ENCODE measurements at places on chromosomes 5 and 9.

DNA sequence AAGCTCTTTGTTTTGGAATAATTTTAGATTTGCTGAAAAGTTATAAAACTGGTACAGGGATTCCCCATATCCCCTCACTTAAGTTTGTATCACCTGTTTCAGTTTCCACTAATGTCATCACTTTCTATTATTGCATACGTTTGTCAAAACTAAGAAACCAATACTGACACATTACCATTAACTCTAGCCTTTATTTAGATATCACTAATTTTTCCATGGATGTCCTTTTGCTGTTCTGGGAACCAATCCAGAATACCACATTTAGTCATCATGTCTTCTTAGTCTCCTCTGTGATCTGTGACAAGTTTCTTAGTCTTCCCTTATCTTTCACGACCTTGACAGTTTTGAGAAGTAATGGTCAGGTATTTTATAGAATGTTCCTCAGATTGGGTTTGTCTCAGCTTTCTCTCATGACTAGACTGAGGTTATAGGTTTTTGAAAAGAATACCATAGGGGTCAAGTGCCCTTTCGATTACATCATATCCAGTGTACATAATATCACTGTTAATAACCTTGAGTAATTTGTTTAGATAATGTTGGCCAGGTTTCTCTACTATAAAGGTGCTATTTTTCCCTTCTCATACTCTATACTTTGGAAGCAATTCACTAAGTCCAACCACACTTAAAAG is 51.9 kb upstream of the NMUR2 start:
- H3K27me3 ChIP-seq: no peaks in the 10 kb centered on the region
- H3K36me3 ChIP-seq: no peaks in the 10 kb centered on the region
- no peak for DNase-seq
- no peak overlapping the region for H3K27ac ChIP-seq
- no peak overlapping the region for H3K4me3 ChIP-seq

- H3K4me3 ChIP-seq: no peak overlapping the region
- no peaks in the 10 kb centered on the region for H3K27me3 ChIP-seq
- no peak for DNase-seq
- H3K27ac ChIP-seq: no peak overlapping the region
These were observed 399.9 kb downstream of the ELAVL2 start for GRCh38 chr9:23426144-23426543.

DNA sequence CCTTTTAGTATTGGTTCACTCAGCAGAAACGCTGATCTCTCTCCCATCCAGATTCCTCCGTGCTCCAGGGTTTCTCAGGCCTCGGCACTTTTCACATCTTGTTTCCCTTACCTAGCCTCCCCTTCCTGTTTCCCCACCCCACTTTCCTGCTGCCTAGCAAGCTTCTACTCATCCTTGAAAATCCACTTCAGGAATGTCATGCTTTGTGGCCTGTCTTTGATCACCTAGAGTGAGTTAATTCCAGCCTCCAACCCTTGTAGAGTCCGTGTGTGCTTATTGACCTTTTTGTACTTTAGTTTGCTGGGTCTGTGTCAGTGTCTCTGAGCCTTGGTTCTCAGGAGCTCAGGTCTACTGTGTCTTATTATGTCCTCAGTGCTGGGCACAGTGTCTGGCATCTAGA is 116.6 kb downstream of the AOPEP start:
- no peak overlapping the region for H3K27ac ChIP-seq
- H3K27me3 ChIP-seq: no peaks in the 10 kb centered on the region
- H3K4me3 ChIP-seq: no peak overlapping the region

GRCh38 chr9:115989831-115990230 is 163.8 kb upstream of the PAPPA start:
- no peak overlapping the region for H3K27ac ChIP-seq
- no peaks in the 10 kb centered on the region for H3K4me1 ChIP-seq
- H3K4me3 ChIP-seq: no peak overlapping the region
- H3K36me3 ChIP-seq: no peaks in the 10 kb centered on the region
- H3K27me3 ChIP-seq: no peaks in the 10 kb centered on the region

DNA sequence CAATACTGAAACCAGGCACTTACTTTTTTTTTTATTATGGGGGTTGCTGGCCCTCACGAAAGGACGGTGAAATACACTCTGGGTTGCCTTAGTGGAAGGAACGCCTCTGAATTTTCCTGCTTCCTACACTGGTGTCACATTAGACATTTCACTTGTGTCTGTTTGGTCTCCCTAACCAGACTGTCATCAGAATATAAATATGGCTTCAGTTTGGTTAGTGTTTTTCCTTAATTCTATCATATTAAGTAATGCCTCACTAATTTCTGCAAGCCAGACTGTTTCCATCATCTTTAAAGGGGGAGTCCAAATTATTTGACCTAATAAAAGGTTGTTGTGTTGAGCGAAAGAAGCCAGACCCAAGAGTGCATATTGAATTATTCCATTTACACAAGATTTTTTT is 4.7 kb downstream of the GLIS3 start:
- H3K36me3 ChIP-seq: no peaks in the 10 kb centered on the region
- H3K4me3 ChIP-seq: no peak overlapping the region
- H3K27ac ChIP-seq: no peak overlapping the region

DNA sequence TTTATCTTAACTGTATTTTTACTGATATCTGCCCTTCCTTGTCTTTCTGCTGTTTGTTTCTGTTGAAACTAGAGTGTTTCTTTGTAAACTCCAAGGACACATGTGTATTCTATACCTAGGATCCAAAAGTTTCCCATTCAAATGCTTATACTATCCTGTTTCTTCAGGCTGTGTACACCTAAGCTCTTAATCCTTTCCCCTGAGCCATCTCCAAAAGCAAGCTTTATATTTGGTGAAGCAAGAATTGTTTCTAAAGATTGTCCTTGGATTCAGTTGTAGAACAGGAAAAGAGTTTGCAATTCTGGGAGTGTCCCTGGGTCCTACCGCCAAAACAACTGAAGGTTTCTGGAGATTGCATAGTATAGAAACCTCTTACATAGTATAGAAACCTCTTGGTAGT is 65.9 kb downstream of the CWC27 start:
- no peak overlapping the region for H3K27ac ChIP-seq
- H3K27me3 ChIP-seq: no peaks in the 10 kb centered on the region
- peaks cover 6% of the 10 kb centered on the region for H3K36me3 ChIP-seq
- H3K4me3 ChIP-seq: no peak overlapping the region
- DNase-seq: no peak

Data from activated CD4-positive, alpha-beta T cell treated with anti-CD3 and anti-CD28 coated beads, Interleukin-2, amount 10 ng/mL, durations not matched to agents 24 days and 14 days (primary cell).